ENCODE measurements at places on chromosomes 11 and 22. TPM values are rescaled to one million over a fixed set of nuclear protein-coding genes. Genes with fewer than 3 reads are reported as not detected.

DNA sequence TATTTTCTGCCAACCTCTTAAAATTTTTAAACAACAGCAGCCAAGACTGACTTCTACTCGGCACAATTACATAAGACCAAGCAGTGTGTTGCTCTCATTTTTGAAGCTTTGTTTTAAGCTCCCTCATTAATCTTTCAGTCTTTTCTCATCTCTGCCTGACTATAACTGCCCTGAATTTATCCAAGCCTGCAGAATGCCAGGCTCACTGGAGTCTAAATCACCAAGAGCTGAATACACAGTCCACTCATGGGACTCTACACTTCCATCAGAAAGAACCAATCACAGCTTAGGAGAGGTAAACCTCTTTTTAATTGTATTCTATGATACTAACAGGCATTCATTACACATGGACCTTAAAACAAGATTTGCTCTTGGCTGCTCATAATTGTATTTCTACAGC is 178.7 kb downstream of the CADM1 start:
- DNase-seq, result no peak

GRCh38 chr11:117824571-117825537 is at the start of gene FXYD2:
FXYD2 (minus strand) TSS chr11:117824744; CDS start chr11:117824678, 66 bp downstream.
- DNase-seq, result no peak

GRCh38 chr22:37616201-37617083 is 7.8 kb downstream of the GGA1 start:
- DNase-seq, result no peak

PGA4 gene
- 1.1 TPM for polyA plus RNA-seq

Data from forelimb muscle (tissue), 1 donor.